ENCODE measurements at places on chromosomes 5 and 9.

- DNase-seq: no peak
These were observed 7.0 kb downstream of the PAM start for GRCh38 chr5:102762095-102762534.

DNA sequence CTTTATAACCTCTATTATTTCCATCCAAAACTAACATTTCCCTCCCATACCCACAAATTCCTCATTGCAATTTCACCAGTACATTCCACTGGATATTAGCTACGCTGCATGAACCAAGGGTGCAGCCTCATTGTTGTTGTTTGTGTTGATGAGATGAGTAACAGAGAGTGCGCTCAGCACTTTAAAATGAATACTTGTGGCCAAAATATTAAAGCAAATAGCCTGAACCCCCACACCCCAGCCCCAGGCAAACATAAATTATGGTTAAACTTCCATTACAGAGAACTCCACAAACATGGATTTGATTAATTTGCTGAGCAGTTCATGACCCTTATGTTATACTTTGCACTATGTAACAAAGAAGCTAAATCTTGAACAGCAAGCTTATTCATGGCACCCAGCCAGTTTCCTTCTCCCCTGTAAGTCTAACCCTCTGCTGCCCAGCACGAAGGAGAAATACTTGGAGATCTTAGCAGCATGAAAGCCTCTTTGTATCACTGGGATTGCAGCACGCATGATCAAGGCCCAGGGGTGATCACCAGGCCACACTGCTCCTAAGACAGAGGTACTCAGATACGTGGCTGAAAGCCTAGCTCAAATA lies 205.0 kb downstream of the DOCK8 start:
- DNase-seq: no peak

DNA sequence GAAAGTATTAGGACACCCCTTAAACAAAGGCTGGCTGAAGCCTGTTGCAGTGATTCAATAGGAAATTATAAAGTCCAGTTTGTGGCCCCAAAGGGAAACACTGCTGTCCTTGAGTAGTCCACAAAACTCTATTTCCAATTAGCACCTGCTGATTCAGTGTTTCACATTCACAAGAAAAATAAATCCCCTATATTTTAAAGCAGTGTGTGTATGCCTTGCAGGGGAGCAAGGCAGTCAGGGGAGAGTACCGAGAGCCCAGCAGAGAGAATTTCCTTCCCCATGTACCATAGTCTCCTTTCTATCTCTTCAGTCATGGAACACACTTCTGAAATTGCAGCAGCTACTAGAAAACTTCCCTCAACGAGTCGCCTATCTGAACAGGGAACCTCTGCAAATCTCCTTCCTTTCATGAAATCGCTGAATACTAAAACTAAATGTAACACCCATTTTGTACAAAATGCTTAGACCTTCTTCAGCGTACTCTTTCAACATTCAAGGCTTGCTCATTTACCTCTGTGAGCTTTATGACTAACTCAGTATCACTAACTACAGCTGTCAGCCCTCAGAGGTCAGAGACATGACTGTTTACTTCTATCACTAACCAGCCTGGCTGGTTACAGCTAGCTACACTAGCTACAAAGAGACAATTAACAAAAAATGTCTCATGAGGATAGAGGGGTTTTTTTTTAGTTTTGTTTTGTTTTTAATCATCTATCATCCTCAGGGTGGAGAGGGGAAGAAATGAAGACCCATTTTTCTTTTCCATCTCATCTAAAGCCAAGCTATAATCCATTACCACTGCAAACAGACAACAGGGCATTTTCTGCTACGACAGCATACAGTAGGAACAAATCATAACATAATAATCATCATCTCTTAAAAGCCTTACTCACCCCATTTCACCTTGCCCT lies 188.7 kb downstream of the EBF1 start:
- DNase-seq: no peak

GRCh38 chr9:99605016-99605743 lies 216.5 kb upstream of the NR4A3 start:
- DNase-seq: peak; percentile 32

DNA sequence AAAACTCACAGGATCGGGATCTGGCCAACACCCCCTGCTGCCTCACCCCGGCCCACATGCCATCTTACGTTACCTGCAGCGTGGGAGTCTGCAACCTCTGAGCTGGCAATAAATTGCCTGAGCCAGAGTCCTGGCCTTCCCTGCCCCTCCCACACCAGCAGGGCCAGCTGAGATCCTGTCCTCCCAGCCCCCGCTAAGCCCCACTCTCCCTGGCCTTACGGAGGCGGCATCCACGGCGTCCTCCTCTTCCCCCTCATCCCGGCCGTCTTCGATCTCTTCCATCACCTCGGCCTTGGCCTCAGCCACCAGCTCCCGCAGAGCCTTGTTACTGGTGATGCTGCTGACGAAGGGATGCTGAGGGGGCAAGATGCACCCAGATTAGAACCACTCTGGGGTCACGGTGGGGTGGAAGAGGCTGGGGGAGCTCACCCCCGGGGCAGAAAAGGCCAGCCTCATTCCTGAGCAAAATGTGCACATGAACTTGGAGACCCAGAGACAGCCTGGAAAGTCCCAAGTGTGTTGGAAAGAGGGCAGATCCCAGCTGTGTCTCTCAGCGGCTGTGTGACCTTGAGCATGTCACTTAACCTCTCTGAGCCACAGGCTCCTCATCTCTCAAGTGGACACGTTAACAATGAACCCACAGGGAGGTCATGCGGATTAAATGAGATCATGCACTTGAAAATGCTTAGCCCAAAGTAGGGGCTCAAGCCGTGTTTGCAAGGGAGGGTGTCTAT lies 89.9 kb upstream of the FBXW11 start:
- DNase-seq: no peak

GRCh38 chr5:160835376-160835775 lies 16.6 kb downstream of the ATP10B start:
- DNase-seq: no peak

DNA sequence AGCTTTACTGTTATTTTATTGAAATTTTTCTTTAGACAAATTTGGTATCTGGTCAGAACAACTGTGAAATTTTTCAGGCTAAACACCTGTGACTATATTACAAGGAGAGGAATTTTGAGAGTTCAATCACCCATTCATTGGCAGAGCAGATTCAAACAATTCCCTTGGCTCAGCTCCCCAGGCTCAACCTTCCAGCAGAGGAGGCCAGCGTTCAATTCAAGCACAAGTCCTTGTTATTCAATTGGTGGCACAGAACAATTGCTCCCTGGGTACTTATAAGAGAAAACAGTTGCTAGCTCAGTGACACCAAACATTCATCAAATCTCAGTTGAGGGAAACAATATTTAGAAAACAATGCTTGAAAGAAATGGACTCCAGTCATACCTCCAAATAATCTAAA lies 83.3 kb downstream of the SUSD1 start:
- DNase-seq: peak; percentile 41

- DNase-seq: no peak
These were observed 20.3 kb downstream of the FEM1C start for GRCh38 chr5:115524199-115524847.

- DNase-seq: no peak
These were observed 342.4 kb downstream of the FGF10 start for GRCh38 chr5:44046619-44047364.

DNA sequence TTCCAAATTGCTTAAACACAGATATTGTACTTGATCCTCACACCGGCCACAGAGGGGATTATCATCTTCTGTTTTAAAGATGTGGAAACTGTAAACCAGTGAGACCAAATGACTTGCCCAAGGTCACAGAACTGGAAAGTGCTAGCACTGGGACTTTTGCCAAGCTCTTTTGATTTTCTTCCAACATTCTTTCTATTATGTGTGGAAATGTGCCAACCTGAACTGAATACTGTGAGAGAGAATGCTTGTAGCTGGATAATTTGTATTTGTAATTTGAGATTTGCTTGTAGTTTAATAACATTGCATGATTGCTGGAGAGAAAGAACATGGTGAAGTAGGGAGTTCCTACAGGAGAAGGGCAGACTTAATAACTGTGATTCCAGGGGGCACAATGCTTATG lies 977.9 kb upstream of the NUDT12 start:
- DNase-seq: peak; percentile 78

DNA sequence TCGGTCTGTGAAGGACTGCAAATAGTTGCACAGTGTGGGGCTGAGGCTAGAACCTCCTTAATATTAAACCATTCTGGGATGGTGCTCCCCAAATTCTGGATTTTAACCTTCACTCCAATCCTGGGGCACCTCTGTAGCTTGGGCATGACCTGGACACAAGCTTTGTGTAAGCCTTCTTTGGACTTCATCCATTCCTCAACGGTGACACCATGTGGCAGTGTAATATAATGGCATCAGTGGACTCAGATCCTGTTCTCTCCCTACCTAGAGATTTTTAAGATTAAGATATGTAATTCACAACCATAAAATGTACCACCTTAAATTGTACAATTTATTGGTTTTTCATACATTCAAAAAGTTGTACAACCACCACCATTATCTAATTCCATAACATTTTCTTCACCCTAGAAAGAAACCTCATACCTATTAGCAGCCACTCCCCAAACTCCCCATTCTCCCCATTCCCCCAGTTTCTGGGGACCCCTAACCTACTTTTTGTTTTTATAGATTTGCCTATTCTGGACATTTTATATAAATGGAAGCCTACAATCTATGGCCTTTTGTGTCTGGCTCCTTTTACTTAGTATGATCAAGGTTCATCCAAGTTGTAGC lies 4.8 kb upstream of the PLGRKT start:
- DNase-seq: peak; percentile 23

GRCh38 chr5:170266570-170267381 lies 30.8 kb downstream of the LCP2 start:
- no peak for DNase-seq

- DNase-seq: no peak
These were observed 35.4 kb upstream of the RLN1 start for GRCh38 chr9:5375091-5375490.

DNA sequence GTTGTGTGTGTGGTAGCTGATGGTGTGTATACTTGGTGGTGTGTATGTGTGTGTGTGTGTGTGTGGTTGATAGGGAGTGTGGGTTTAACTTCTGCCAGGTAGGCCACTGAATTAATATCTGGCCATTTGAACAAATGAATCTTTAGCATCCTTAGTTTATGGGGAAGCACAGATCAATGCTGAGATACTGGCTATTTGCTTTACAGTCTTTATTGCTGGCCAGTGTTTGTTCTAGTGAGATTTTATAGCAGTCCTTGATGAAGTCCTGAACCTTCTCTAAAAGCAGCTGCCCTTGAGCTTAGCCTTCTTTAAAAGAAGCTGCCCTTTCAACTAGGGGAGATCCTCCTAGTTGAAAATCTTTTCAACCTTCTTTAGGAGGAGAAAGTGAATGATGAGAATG lies 69.3 kb downstream of the MACIR start:
- no peak for DNase-seq

- no peak for DNase-seq
These were observed 104.8 kb upstream of the SIMC1 start for GRCh38 chr5:176133289-176133870.

GRCh38 chr9:5425006-5425628 lies 12.6 kb downstream of the PLGRKT start:
- DNase-seq: peak; percentile 8

GRCh38 chr9:92661743-92662142 lies 8.2 kb downstream of the IPPK start:
- DNase-seq: no peak

- DNase-seq: no peak
These were observed 117.5 kb upstream of the CLINT1 start for GRCh38 chr5:157976429-157976828.

DNA sequence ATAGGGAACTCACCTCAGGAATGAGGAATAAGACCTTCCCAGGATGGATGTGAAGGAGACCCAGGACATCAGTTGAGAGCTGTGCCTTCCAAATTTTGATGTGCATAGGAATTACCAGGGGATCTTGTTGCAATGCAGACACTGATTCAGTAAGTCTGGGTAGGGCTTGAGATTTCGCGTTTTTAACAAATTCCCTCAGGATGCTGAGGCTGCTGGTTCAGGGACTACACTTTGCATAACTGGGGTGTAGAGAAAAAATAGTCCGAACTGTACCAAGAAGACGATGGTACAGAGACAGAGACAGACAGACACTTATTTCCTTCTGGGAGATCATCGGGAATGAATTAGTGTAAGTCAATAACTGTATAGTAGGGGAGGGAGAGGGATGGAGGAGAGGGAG lies 82.3 kb upstream of the FREM1 start:
- DNase-seq: peak; percentile 26

DNA sequence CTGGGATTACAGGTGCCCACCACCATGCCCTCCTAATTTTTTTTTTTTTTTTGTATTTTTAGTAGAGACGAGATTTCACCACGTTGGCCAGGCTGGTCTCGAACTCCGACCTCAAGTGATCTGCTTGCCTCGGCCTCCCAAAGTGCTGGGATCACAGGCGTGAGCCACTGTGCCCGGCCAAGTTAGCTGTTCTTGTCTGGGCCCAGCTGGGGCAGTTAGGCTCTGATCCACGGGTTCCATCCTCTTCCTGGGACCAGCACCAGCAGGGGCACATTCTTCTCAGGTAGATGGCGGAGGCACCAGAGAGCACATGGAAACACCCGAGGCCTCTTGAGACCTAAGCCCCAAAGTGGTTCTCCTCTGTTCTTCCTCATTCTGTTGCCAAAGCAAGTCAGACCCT lies 281.6 kb downstream of the PBX3 start:
- no peak for DNase-seq

GRCh38 chr9:124321416-124321815 lies 63.7 kb downstream of the NEK6 start:
- no peak for DNase-seq

DNA sequence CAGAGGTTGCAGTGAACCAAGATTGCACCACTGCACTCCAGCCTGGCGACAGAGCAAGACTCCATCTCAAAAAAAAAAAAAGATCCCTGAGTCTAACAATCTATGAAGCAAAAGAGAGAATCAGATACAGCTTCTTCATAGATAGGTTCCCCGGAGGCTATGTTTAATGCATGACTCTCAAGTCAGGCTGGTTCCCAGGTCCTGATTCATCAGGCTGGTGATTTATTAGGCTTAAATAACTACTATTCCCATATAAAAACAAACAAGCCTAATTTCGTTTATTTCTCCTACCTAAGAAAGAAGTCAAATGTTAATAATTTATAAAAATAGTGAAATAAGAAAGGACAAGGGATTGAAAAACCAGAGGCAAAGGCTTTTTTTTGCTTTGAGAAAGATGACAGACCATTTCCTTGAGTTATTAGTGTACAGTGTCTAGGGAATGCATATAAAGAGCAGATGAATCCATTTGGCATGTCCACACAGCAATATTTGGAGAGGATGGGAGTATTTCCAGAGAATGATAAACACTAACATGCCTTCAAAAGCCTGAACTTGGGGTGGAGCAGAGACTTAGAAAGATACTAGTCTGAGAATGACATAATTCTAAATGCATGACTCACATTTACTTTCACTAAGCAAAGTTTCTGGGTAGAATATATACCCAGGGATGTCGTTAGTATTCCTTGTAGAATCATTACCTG lies 115.3 kb downstream of the NREP start:
- no peak for DNase-seq

- no peak for DNase-seq
These were observed 397.5 kb downstream of the TMEM167A start for GRCh38 chr5:82679660-82680059.

- no peak for DNase-seq
These were observed 140.8 kb downstream of the CDH6 start for GRCh38 chr5:31334061-31334860.

- peak; percentile 58 for DNase-seq
These were observed 18.4 kb downstream of the LSM11 start for GRCh38 chr5:157761690-157762621.

Data from COR-L47 (cell line).